ENCODE measurements at places on chromosomes 11 and 22.

DNA sequence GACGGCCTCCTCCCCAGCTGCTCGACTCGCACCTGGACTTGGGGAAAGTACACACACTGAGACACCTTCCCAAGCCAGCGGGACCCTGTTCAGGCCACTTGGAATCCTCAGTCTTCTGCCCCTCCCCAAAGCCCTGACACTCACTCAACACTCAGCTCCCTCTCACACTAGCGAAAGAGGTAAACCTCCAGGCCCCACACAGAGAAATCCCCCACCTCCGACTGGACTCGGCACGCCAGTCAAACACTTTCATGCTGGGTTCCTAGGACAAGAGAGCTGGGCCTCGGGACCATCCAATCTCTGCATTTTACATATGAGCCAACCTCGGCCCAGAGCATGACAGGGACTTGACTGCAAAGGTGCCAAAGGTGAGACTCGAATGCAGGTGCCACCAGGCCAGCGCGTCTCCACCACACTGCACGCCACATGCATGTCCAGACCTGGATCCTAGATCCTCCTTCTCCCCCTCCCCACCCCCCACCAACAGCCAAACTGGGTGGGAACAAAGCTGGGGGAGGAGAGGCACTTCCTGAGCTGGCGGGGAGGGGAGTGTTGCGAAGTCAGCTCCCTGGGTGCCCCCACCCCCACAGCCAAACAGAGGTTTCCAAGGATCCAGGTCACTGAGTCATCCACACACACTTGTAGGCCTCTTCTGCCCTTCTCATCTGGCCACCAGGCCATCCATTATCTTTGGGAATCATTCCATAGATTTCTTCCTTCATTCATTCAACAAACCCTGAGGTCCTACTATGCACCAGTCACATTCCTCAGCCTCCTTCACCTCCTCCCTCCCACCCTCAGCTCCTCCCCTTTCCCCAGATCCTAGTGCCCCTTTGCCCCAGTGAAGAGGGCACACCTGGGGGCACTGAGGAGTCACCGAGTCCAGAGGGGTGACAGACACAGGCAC, 10.7 kb upstream of the CD5 start:
- DNase-seq: no peak

DNA sequence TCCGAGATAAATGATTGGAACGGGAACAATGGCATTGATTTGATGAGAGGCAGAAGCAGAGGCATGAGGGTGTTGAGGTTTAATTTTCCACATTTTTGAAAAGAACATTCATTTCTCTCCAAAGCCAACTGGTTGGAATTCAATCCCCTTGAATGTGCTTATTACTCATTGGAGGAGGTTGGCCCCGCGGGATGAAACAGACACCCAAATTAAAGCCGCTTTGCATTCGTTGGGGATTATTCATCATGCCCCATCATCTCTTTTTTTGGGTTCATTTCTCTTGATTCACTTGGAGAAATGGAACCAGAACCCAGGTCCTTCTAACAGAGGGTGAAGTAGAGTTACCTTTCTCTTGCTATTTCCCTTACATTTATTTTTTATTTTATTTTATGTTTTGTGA, 47.6 kb upstream of the PARVG start:
- no peak for DNase-seq

GRCh38 chr22:21952586-21953571, at the start of gene PPM1F:
TSS of gene PPM1F (minus strand) at chr22:21952848. CDS start at chr22:21946048, 6,800 bp downstream.
- DNase-seq: peak; percentile 83

- no peak for DNase-seq
These were observed 14.3 kb downstream of the BIRC2 start for GRCh38 chr11:102361086-102362031.

DNA sequence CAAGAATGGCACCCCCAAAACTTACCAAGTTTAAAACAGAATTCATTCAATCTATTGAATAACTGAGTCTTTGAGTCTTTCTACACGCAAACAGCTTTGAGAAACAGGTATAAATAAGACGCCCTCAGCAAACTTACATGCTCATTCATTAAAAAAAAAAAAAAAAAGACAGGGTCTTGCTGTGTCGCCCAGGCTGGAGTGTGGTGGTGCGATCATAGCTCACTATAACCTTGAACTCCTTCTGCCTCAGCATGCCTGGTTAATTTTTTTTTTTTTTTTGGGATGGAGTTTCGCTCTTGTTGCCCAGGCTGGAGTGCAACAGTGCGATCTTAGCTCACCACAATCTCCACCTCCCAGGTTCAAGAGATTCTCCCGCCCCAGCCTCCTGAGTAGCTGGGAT, 6.1 kb downstream of the PRR14L start:
- DNase-seq: no peak

Data from lung (tissue), 17 donors.